Right renal cortex interstitium (tissue), 3 donors: ENCODE measurements at places on chromosomes 13 and 19. TPM values are rescaled to one million over a fixed set of nuclear protein-coding genes. Genes with fewer than 3 reads are reported as not detected.

GRCh38 chr13:101714195-101714594 is 261.7 kb downstream of the ITGBL1 start:
- no peak for DNase-seq

DNA sequence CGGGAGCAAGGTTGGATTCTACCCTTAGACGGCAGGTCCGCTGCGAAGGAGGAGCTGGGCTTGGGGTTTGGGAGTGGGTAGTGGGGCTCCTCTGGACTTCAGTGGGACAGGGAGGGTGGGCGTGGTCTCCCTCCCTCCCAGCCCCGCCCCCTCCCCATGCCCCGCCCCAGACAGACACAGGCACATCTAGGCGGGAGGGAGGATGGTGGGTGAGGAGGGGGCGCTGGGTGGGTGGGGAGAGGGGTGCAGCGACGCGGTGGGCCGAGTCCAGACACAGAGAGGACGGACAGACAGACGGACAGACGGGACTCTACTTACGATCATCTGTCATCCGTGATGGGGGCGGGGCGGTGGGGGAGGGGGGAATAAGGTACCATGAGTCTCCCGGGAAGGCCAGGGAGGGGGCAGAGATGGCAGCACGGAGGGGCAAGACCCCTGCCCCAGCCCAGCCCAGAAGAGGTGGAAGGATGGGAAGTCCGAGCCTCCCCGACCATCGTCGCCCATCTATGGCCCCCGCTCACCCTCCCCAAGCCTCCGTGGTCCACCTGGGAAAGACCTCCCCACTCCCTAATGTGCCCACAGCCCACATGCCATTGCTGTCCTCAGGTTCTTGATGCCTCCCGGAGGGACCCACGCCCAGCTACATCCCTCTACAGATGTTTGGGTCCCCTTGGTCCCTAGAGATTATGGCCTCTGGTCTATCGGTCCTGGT is 64.8 kb downstream of the UNC13A start:
- no peak for DNase-seq

DNA sequence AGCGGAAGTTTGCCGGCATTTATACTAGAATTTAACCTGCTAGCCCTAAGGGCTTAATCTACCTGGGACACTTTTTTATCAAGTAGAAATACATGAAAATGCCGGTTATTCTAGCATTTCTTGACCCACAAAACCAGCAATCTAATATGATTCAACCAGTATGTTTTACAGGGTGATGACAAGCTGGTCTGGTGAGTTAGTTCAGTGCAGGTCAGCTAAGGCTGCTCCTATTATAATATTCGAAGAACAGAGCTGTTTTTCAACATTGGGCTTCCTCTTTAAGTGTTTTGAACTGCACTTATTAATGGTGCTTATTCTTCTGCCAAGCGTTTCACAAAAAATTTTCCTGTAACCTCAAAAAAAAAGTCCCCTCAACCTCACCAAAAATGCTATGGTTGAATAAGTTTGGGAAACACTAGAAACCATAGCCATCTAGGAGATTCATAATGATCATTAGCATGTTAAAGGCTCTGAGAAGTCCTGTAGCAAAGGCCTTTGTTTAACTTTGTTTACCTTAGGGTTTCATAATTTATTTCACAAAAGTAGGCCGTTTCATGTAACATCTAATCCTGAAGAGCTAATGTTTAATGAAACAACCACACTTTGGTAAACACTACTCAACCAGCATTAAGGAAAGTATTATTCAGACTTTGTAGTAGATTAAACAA is 526.6 kb downstream of the KLF12 start:
- DNase-seq, result no peak

MRI1 gene
- 13.6 TPM for polyA plus RNA-seq

DNA sequence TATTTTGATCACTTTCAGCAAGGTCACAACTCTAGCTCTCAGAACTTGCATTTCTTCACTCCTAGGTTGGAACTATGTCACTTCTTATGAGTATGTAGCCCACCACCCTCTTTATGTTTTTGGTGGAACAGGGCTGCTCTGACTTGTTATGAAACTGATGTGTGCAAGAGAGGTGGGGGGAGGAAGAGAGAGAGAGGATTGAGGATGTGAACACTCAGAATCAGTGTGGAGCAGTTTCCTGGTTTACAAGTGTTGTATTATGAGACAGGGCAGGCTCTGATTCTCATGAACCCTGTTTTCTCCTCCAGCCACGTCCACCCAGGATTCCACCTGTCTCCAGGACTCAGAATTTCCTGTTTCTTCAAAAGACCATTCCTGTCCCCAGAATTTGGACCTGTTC is 16.1 kb downstream of the ZNF317 start:
- no peak for DNase-seq

GRCh38 chr19:46896076-46896794 is 35.4 kb downstream of the ARHGAP35 start:
- DNase-seq, result no peak

GRCh38 chr13:95341441-95341840 is 40.2 kb upstream of the ABCC4 start:
- DNase-seq, result no peak

RXFP2 gene
- polyA plus RNA-seq, result 0.42 TPM

- DNase-seq, result no peak
Measured at GRCh38 chr19:6103217-6103644, 7.1 kb downstream of the RFX2 start.

GRCh38 chr13:110293649-110294048 is 13.3 kb downstream of the COL4A1 start:
- no peak for DNase-seq

- DNase-seq, result no peak
Measured at GRCh38 chr19:47094557-47095475, 18.8 kb downstream of the ZC3H4 start.

RUBCNL gene
- polyA plus RNA-seq, result 2.3 TPM

- no peak for DNase-seq
Measured at GRCh38 chr19:55370305-55370988, at the start of gene IL11. Gene IL11, minus strand, starts transcription at chr19:55370463. Its CDS starts 153 bp downstream, at chr19:55370310.

GRCh38 chr13:45921162-45921736 is 69.7 kb upstream of the SIAH3 start:
- DNase-seq, result no peak

C13orf42 gene
- 0.39 TPM for polyA plus RNA-seq

DNA sequence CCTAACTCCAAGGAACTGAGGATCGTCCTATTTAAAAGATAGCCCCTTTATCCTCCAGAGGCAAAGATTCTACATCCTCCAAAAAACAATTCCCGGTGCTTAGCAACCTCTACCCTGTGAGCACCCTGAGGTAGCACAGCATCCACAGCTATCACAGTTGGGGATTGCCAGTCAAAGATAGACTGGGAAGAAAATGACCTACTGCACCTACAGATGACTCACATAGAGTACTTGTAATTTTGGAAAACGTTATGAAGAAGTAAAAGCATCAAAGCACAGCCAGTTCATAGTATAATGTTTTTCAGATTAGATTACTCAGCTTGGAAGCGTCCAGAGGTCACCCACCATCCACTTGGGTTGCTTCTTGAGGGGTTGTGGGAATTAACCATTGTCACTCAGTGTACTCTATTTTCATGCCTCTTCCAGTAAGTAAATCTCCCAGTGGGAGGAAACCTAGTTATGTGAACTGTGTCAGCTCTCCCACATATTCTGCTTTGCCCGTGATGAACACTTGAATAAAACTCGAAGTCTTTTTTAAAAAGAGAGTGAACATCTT is 8.9 kb upstream of the FAM124A start:
- DNase-seq, result no peak

GRCh38 chr13:97492257-97492656 is 58.3 kb downstream of the RAP2A start:
- no peak for DNase-seq

- no peak for DNase-seq
Measured at GRCh38 chr19:3655402-3656072, 28.9 kb upstream of the CACTIN start.

DNA sequence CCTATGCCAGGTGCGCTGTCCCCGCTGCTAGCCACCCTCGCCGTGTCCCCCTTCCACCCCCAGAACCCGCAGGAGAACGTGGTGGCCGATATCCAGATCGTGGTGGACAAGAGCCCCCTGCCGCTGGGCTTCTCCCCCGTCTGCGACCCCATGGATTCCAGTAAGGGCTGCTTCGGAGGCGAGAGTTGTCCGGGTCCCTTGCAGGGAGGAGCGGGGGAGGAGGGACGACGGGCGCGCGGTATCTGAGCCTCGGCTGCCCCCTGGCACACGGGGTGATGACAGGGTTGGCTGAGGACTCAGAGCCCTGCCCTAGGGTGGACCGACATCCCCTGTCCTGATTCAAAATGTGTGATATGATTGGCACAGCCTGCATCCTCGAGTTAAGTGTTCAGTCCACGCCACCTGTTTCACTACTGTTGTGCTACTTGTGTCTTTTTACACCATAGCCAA is 653 bp downstream of the MVB12A start:
- DNase-seq, result no peak

- DNase-seq, result no peak
Measured at GRCh38 chr19:1999856-2000515, 15.5 kb downstream of the BTBD2 start.

DNA sequence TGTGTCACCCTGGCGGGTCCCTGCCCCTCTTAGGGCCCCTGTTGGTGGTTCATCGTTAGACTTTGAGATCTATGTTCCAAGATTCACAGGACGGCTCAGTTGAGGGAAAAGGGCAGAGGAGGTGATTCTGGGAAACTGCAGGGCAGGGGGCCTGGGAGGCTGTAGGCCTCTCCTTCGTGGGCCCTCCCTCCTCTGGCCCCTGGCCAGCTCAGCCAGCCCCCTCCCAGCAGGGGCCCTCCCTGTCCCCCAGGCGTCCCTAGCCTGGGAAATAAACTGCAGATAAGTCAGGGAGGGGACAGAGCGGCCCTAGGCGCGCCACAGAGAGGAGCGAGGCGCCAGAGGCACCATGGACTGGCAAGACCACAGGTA is 6.5 kb downstream of the HIF3A start:
- DNase-seq, result no peak

DNA sequence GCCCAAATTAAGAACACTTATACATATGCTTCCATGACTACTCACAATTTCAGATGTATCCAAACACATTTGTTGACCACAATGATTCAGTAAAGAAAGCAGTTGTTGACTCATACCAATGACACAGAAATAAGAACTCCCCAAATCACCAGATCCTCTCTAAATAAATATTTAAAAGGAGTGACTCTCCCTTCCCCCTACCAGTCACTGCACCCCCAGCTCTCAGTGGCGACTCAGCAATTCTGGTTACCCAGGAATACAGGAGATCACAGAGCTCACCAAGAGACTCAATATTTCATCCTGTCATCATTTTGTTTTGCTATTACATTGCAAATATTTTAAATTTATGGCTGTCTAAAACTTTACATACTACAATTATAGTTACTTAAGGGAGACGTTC is 131.5 kb downstream of the RGCC start:
- no peak for DNase-seq

SGCG gene
- 5.1 TPM for polyA plus RNA-seq

GRK1 gene
- polyA plus RNA-seq, result 0.12 TPM

KLK5 gene
- polyA plus RNA-seq, result 2.0 TPM

GRCh38 chr13:80630685-80631121 is 289.8 kb upstream of the SPRY2 start:
- DNase-seq, result no peak
